ENCODE measurements at places on chromosomes 7 and 10.
A peak's percentile ranks its signal among the peaks of the same experiment; 100 is the strongest.

DNA sequence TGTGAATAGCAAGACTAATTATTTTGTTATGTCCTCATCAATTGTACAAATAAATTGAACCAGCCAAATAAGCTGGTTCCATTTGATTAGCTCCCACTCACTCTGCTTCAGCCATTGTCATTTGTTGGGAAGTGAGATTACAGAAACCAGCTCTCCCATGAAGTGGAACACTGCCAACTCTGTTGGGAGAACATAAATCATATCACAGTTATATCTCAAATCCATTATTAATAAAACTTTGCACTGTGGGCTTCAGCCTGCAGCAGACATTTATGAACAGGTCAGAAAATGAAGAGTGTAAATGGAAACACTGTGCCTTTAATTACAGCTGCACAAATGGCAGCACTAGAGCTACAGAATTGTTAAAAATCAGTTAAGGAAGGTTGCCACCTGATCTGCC lies 46.7 kb upstream of the TEX47 start:
- no peak for DNase-seq

DNA sequence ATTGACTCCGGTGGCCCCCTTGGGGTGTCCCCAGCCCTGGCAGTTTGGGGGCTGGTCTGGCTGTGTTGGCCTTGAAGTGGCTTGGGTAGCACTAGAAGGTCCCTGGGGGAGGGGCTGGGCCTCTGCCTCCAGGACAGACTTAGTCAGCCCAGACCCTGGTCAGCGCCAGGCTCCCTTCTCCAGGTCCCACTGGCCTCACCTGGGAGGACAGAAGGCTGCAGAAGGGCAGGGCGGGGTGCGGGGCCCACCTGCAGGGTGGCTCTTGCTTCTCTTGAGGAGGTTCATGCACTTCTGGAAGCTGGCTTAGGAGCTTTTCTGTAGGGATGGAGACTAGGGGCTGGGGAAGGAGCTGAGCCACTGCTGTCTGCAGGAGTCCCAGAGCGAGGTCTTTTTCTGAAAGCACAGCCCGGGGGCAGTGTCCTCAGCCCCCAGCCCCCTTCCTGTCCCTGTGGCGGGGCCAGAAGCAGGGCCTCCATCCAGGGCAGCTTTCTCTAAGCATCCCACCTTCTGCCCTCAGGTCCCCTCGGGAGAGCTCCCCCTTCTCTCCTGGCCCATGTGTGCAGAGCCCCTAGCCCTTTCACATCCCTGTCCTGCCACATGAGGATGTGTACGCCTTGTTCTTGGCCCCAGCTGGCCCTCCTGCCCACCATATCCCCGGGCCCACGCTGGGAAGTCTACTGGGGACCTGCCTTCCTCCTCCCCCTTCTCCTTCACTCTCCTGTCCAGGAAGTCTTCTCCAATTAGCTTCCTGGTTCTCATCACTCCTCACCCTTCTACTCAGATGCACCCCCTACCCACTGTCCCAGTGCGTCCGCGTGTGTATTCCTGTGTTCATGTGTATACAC lies 11.0 kb downstream of the TBATA start:
- DNase-seq: no peak

- no peak for DNase-seq
These were observed 561.9 kb upstream of the KCND2 start for GRCh38 chr7:119711104-119711503.

GRCh38 chr7:42097752-42098151 lies 139.3 kb downstream of the GLI3 start:
- no peak for DNase-seq

DNA sequence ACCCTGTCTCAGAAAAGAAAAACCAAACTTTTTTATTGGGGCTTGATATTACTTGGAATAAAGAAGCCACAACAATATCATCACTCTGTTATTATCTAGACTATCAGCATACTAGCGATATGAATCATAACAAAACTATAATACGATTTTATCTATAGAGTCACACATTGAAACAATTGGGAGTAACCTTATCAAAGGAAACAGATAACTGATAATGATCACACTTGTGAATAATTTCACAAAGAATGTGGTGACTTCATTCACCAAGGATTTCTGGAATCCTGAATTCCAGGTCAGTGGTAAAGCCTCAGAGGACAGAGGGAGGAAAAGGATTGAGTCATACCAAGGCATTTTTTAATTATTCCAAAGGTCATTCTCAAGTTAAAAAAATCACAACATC lies 32.1 kb upstream of the NMT2 start:
- DNase-seq: peak; percentile 33

DNA sequence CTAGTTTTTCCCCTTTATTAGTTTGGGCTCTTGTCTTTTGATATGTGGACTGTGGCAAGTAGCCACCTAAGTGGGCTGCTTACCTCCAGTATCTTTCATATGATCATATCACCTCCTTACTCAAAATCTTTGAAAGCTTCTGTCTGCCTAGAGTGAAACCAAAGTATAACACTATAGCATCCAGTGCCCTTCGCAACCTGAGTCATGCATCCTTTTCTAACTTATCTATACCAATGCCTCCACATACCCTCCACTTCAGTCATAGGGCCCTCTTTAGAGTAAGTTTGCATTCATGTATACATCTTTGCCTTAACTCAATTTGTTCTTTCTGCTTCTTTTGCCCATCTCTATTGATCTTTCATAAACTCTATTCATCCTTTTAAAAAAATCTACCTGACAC lies 15.7 kb upstream of the MACC1 start:
- DNase-seq: no peak

DNA sequence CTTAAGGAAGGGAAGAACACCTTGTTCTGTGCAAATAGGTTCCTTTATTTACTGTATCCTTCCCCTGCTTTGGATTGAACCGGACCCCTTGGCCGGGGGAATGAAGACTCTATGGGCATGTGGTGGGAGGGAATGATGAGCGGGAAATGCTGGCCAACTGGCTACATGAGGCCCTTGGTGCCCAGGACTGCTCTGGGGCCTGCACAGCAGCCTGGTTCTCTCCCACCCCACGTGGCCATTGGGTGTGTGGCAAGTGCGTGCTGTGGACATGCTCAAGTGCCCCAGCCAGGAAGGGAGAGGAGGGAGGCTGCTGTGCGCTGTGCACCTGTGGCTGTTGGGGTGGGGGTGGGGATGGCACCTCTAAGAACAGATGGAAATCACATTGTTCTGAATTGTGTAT lies 917.0 kb upstream of the GHITM start:
- no peak for DNase-seq

GRCh38 chr10:51892965-51893658 lies 193.7 kb upstream of the CSTF2T start:
- no peak for DNase-seq

- no peak for DNase-seq
These were observed 205.6 kb upstream of the PFKP start for GRCh38 chr10:2861632-2862210.

GRCh38 chr10:100046021-100046486 lies 35.6 kb downstream of the CPN1 start:
- peak; percentile 26 for DNase-seq

- no peak for DNase-seq
These were observed 101.5 kb downstream of the SLC25A40 start for GRCh38 chr7:87774690-87775089.

- no peak for DNase-seq
These were observed 98.9 kb downstream of the WDR11 start for GRCh38 chr10:120950051-120950561.

DNA sequence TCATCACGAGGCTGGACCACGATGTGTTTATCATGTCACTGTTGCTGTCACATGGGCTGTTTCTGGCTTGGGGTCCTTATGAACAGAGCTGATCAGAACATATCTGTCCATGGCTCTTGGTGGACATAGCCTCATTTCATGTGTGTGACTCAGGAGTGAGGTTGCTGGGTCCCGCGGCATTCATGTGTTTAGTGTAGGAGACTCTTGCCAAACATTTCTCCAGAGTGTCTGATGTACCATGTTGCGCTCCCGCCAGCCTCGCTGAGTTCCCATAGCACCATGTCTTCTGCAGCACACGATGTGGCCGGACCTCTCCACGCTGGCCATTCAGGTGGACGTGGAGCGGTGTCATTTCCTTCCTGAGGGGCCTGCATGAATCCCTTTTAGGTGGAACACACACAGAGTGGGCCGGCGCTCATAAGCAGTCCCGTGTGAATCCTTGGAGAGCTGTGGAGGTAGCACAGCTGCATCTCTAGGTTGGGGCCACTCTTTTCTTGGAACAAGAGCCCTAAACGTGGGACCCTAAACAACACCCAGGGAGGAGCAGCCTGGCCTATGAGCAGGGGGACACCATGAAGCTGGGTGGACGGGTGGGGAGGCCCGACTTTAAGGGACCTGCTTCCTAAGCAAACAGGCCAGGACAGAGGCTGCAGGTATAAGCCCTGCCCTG lies 134.6 kb downstream of the LHPP start:
- no peak for DNase-seq

DNA sequence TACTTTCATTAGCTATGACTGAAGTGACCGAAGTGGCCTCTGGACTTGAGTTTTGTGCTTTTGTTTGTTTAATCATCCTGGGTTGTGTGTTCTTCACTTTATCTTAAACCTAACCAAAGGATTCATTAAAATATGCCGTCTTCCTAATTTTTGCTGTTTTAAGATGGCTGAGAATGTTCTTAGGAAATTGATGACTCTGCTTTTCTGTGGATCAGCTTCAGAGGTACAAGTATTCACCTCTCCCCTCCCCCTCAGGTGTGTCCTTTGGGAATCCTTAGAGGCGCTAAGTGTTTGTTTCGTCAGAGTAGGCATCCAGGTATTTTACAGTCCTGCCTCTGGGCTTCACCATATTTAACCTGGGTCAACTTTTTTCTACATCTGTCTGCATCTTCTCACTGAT lies 1.1 kb downstream of the CCDC126 start:
- peak; percentile 18 for DNase-seq
